Stromal cell of bone marrow (primary cell): ENCODE measurements at places on chromosomes 16 and 17.
A peak's percentile ranks its signal among the peaks of the same experiment; 100 is the strongest.

GRCh38 chr17:61126473-61127249, 273.0 kb upstream of the TBX2 start:
- DNase-seq = no peak

- no peak for DNase-seq
Measured at GRCh38 chr17:71338396-71338795, 782.4 kb upstream of the SOX9 start.

DNA sequence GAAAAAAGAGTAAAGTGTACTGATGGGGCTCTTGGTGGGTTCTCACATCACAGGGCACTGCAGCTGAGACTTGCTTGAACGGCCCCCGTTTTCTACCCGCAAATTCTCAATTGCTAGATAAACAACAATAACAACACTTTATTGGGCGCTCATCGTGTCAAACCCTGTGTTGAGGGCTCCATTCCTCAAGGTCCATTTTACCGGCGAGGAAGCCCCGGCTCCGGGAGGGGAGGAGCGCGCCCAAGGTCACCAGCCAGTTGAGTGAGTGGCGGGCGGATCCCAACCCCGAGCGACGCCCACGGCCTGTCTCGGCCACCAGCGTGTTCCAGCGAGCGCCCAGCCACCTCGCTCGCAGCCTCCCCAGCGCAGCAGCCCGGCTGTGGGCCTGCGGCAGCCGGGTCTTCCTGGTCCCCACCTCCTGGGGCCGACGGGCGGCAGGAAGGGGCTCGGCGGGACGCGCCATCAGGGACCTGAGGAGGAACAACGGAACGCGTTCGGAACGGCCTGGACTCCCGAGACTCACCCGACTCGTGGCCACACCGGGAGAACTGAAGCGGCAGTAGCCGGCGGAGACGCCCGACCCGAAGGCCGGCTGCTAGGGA, 373 bp downstream of the CMC2 start:
- no peak for DNase-seq

DNA sequence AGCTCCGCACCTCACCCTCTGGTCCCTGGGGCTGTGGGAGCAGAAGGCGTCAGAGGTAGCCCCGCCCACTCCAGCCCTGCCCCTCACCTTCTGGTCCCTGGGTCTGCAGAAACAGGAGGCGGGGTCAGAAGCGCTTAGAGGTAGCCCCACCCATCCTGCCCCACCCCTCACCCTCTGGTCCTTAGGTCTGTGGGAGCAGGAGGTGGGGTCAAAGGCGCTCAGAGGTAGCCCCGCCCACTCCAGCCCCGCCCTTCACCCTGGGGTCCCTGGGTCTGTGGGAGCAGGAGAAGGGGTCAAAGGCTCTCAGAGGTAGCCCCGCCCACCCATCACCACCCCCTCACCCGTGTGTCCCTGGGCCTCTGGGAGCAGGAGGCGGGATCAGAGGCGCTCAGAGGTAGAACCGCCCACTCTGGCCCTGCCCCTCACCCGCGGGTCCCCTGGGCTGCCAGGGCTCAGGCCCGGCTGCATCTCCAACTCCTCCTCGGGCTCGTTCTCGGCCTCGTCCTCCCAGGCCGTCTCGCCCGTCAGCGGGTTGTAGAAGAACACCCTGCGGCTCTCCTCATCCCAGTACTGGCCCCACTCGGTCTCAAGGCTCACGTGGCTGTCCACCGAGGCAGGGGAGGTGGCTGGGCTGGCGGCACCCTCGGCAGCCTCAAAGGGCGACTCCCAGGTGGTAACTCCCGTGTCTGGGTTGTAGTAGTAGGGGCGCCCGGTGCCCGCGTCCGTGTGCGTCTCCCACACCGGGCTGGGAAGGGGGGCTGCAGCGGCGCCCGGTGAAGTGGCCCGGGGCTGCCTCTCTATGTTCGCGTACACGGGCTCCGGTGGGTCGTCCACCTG, 27.2 kb downstream of the ARHGAP27 start:
- DNase-seq = no peak

DNA sequence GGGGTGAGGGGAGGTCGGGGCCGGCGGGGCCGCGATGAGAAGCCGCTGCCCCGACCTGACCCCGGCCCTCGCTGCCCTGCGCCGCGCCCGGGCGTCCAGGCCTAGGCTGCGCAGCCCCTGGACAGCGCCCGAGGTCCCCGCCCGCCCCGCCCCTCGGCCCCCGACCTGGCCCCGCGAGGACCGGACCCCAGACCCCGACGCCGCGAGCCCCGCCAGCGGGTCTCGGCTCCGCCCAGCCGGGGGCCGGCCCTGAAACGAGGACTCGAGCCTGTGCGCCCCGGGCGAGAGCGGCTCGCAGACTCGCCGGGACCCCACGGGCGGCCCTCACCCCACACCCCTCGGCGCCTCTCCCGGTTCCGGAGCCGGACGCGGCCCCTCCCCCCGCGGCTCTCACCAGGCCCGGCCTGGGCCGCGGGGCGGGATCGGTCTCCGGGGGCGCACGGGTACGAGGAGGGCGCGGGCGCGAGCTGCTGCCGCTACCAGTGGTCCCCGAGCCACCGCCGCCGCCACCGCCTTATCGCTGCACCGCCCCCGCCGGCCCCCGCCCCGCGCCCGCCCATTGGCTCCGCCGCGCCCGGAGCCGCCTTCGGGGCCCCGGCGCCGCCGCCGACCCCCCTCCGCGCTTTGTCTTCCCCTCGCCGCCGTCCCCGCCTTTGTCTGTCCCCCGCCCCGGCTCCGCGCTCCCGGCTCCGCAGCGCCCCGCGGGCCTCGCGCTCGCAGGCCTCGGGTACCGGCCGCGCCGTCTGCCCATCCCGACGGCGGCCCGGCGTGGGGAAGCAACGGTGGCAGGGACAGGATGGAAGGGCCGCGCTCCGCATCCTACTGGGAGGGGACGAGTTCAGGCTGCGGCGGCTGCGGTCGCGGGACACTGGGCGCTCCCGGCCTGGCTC, at the start of gene LIMD2:
Gene LIMD2 (minus strand): TSS at position 488 of the 890 bp plus-strand sequence. CDS start 827 bp downstream, outside the sequence.
- no peak for DNase-seq

DNA sequence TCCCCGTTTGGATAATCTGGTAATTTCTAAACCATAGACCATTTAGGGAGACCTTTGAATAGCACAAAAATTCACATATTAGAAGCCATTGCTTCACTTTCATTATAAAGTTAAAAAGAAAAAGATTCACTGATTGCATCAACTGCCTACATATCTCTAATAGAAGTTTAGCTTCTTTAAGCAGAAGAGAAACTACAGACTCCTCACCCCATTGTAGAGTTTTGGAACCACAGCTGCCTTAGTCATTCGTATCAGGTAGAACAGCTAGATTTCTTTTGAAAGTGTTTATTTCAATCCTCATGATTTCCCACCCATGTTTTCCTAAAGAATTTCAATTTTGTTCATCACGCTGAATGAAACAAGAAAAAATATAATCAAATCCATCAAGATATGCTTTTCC, 144.8 kb downstream of the CDH8 start:
- no peak for DNase-seq

- no peak for DNase-seq
Measured at GRCh38 chr17:29567304-29567553, 392 bp upstream of the ABHD15 start.

- no peak for DNase-seq
Measured at GRCh38 chr17:57557416-57557815, 187.7 kb downstream of the CCDC182 start.

- peak; percentile 81 for DNase-seq
Measured at GRCh38 chr16:15482068-15482747, 47.8 kb downstream of the BMERB1 start.

DNA sequence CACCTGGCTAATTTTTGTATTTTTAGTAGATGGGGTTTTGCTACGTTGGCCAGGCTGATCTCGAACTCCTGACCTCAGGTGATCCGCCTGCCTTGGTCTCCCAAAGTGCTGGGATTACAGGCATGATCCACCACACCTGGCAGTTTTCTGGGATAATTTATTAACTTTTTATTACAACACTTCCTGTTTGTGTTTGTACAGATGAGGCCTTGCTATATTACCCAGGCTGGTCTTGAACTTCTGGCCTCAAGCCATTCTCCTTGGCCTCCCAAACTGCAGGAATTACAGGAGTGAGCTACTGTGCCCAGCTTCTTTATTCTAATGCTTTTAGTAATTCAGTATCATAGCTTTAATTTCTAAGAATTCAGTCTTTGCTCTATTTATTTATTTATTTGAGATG, 16.1 kb upstream of the SPN start:
- DNase-seq = no peak

- no peak for DNase-seq
Measured at GRCh38 chr17:77449908-77450741, 309.4 kb downstream of the SEC14L1 start.

DNA sequence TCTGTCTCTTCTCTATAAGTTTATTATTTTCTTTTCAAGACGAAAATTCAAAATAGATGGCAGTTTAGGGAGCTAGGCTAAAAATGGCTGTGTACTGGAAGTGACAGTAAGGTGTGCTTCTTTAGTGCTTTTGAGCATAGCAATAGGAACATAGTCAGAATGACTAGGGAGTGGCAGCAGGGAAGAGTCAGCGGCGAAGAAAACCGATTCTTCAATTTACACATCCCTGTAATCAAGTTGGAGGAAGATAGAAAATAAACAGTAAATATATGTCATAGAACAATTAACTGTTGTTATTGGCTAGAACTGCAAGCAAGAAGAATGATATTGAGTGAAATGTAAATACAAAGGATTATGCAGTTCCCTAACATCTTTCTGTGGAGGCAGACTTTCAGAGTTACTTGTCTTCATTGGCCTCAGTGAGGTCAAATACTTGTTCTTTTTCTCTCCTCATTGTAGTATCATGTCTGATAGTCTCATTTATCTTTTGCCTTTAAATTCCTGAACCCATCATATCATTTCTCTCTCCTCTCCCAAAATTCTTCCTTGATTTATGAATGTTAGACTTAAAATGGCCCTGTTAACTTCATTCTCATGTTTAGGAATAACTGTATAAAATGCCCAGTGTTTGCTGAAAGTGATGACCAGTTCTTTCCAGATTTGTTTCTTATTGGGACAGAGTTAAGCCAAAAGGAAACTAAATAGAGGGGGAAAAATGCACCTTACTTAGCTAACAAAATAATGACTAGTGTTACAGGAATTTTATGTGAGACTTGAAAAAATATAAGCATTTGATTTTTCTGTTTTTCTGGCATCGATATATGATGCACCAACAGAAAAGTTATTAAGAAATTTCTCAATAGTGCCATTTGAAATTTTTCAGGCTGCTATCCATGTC, 211.4 kb downstream of the BCAS3 start:
- DNase-seq = no peak

- DNase-seq = peak; percentile 5
Measured at GRCh38 chr16:58196898-58197313, 1.0 kb downstream of the CSNK2A2 start.

DNA sequence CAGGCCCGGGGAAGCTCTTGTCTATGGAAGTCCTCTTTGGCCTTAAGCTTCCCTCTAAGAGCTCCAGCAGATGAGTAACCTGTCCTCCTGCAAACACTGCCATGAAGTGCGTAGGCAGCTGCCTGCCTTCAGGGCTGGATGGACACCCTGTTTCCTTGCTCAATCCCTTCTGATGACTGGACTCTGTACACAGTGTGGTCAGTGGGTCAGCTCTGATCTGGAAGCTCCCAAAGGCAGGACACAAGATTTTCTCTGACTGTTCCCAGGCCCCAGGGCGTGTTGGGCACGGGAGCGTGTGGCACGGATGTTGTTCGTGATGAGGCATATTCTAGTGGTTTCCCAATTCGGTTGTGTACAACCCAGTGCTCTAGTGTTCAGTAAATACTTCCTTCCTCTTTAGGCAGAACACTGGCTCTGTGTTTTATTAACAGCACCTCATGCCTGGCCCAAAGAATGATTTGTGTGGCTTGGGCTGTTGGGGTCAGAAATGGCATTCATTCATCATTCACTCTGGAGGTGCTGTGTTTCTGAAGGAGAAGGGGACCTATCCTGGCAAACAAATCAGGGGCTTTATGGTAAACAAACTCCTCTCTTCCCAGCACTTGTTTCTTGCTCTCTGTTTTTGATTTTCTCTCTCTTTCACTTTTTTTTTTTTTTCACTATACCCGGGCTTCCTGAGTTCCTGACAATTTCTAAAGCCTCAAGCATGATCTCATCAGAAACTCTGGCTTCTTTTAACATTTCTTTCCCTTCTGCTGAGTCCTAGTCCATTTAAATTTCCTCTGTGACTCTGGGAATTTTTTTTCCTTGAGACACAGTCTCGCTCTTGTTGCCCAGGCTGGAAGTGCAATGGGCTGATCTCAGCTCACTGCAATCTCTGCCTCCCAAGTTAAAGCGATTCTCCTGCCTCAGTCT, 12.0 kb upstream of the RNF157 start:
- DNase-seq = peak; percentile 87
